Cortex of kidney (tissue), 1 donor: ENCODE measurements at places on chromosomes 4 and X.

GRCh38 chr4:137705171-137705783, 173.0 kb upstream of the PCDH18 start:
- no peak for DNase-seq

GRCh38 chr4:108359130-108359985, 190.6 kb upstream of the LEF1 start:
- DNase-seq: no peak

DNA sequence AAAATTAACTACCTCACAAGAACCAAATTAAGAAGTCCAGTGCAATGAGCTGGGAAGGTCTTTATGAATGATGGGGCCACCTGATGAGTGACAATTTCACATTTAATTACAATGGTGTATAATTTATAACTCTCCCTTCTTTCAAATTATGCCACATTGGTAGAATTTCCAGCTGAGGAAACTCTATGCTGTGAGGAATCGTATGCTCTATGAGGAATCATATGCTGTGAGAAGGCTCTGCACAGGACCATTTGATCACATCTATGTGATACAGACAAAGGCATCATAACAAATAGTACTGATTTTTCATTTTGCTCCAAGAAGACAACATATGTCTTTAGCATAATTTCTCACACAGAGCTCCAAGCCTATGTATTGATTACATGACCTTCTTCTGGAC, 69.3 kb downstream of the PDHA2 start:
- no peak for DNase-seq

- no peak for DNase-seq
Observed at GRCh38 chr4:6359536-6360308, 90.1 kb downstream of the WFS1 start.

- no peak for DNase-seq
Observed at GRCh38 chr4:184648313-184649025, 778 bp downstream of the CASP3 start.

GRCh38 chr4:81745050-81745449, 273.3 kb upstream of the RASGEF1B start:
- DNase-seq: no peak

- DNase-seq: no peak
Observed at GRCh38 chr4:107519053-107519452, 201.0 kb downstream of the PAPSS1 start.

DNA sequence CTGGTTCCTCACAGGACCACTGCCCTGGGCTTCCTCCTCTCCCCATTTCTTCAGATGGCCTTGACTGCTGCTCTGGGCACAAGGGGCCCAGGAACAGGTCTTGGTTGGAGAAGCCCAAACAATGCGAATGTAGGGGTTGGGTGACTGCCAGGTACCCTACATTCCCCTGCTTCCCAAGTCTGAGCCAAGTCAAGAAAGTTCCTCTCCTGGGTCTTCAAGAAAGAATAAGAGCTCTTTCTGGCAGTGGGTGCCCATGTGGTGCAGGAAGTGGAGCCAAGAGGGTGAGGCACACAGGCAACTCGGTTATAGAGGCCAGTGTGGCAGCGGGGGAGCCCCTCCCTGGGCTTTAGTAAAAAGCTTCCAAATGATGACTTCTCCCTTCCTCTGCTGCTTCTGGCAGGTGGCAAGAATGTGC, 2.7 kb downstream of the SLC34A2 start:
- no peak for DNase-seq

GRCh38 chrX:68186552-68187262, 246.6 kb downstream of the OPHN1 start:
- no peak for DNase-seq

DNA sequence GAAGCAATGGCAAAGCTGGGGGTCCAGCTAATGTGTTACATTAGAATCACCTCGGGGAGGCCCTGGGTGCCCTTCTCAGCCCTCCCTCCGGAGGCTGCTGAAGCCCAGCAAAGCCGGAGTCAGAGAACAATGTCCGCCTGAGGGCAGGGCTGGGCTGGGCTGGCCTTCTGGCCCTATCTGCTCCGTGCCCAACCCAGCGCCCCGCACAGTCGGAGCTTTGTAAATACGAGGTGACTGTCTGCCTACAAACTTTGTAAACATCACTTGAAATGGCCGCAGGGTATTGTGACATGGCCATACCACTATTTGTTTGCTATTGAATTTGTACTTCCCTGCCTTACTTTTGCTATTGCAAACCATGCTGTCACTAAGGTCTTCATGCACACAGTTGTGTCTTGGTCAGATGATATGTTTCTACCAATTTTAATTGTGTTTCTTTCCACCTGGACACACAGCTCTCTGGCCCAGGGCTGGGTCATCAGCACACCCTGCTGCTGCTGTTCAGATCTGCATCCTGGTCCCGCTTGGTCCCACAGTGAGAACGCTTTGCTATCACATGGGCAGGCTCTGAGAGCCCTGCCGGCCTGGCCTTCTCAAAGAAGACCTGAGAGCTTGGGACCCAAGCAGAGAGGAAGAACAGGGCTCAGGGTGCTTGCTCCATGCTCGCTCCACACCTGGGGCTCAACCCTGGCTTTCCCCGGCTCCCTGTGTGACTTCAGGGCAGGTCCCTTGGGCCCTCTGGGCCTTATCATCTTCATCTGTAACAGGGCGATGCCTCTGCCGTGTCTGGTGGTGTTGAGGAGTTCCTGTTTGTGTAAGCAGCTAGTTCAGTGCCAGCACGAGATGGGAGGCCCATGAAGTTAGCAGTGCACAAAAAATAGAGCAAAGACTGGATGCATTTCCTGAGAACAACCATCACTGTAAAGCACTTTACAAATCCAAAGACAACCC, 2.3 kb downstream of the S100P start:
- DNase-seq: no peak

DNA sequence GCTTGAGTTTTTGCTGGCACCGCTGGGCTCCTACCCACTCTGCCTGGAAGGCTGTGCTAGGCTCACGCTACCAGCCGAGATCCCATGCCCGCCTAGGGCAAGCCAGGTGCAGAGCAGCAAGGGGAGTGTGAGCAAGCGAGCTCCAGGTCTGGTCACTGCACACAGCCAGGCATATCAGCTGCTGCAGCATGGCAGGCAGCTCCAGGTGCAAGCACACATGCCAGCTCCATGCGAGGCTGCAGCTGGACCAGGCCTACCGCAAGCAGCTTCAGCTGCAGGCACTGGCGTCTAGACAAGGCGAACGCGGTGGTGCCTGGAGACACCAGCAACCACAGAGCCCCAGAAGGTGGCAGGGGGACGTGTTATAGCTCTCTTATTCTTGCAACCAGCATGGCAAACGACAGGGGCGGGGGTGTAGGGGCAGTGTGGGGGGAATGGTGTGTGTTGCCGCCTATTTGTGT, 614.7 kb upstream of the EPHA5 start:
- DNase-seq: no peak

DNA sequence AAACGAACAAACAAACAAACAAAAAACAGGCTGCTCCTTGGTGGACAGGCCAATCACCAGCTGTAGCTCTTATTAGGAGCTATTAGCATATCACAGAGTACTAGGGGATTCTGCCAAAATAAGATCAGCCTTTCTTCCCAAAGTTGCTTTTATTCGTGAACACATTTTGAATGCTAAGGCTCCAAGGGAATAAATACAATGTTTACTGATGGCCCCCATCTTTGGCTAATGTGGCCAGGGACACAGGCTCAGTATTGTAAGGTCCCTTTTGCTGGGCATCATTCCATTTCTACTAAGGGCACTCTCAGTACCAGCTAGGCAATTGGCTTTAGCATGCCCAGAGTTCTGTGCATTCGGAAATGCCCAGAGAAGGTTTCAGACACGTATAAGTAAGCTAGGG, 84.3 kb downstream of the GPC4 start:
- DNase-seq: no peak

DNA sequence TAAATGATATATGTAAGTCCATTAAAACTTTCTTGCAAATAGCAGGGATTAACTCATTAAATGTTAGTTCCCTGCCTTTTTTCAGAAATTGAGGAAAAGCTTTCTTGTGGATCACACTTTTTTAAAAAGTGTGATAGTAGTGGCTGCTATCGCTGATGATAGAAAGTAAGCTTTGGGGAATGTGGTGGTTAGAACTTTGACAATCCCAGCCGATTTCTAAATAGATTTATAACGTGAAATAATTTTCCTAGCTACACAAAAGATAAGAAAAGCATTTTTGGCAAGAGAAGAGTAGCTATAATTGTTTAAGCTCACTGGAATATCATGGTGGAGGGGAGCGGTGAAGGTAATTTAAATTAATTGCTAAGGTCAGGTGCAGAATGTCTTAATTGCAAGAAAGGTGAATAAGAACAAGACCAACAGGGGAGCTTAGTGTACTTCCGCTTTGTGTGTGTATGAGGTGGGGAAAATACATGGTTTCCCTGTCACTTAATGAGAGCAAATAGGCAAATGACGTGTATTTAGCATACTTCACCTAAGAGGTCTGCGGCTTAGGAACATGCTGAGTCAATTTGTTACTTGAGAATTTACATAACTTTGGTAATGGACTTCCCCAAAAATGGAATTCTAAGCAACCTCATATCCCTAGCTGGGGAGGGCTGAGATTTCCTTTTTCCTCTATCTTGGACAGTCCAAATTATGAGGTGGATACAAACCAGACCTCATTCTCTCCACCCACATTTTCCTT, 11.7 kb upstream of the IL21 start:
- no peak for DNase-seq

- DNase-seq: no peak
Observed at GRCh38 chrX:56033495-56034180, 198.5 kb upstream of the KLF8 start.

DNA sequence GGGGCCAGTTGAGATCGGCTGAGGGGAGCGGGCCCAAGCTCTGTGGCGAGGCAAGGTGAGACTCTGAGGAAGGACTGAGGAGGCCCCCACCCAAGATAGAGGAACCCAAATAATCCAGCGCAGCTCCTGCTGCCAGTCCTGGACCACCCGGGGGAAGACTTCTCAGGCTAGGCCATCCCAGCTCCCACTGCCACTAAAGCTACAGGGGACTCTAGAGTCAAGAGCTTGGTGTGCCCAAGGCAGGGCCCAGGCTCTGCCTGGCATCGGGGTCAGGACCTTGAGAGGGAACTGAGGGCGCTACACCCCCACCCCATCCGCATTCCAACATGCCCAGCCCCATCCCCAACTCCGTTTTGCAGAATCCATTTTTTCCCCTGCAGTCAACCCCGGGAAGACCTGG, 8.6 kb downstream of the MAGEA4 start:
- no peak for DNase-seq
